Dorsolateral prefrontal cortex (tissue), 122 donors: ENCODE measurements at places on chromosomes 11 and 22. TPM values are rescaled to one million over a fixed set of nuclear protein-coding genes. Genes with fewer than 3 reads are reported as not detected.
A peak's percentile ranks its signal among the peaks of the same experiment; 100 is the strongest.

GRCh38 chr11:27894552-27894951 lies 194.3 kb upstream of the BDNF start:
- no peak for DNase-seq

- DNase-seq = no peak
These were observed 765.1 kb downstream of the KCNA4 start for GRCh38 chr11:29251738-29252137.

DNA sequence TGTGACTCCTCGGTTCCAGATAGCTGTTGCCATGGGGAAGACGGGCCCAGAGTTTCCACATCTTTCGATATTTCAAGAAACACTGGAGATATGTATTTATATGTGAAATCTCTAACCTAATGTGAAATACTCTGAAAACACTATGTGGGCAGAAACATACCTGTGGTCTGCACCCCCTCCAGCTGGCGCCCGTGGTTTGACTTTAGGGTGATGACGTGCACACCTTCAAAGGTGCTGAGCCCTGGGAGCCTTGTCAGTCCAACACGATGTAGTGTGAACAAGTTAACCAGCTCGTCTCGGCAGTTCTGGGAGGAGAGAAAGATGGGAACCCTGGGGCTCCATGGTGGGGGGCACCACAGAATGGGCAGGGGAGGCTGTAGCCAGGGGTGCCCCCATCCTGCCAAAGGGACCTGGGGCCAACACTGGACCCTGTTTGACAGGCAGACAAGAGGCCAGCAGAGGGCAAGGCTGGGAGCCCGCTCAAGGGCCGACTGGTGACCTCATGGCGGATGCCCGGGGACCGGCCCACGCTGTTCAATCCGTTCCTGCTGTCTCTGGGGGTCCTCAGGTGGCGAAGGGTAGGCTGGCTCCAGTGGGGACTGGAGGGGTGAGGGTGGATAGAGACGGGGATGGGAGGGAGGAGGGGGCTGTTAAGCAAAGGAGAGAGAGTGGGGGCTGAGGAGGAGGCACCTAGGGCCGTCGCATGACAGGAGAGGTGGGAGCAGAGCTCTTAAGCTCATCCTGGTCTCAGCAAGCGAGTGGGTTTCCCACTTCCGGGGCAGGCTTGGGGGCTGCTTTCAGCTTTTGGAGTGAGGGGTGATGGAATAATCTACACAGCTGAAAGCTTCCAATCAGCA lies 43.8 kb downstream of the TRIOBP start:
- no peak for DNase-seq

- DNase-seq = no peak
These were observed 301.1 kb downstream of the SHANK2 start for GRCh38 chr11:70951139-70951804.

DNA sequence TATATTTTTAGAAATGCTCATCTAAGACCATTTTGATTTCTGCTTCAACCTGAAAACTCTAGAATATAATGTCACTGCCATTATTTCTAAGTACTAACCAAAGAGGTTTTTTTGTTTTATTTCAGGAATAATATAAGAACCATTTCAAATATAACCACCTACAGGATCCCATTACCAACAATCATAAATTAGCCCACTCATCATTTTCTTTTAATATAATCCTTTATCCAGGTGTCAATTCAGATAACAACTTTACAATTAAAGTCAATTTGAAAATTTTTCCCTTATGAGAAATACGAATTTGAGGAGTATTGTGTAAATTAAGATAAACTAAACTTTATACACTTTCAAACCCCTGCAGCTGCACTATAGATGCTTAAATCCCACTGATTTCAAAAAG lies 1043.0 kb upstream of the CNTN5 start:
- no peak for DNase-seq

- DNase-seq = no peak
These were observed 63.9 kb downstream of the PKNOX2 start for GRCh38 chr11:125228445-125228844.

DNA sequence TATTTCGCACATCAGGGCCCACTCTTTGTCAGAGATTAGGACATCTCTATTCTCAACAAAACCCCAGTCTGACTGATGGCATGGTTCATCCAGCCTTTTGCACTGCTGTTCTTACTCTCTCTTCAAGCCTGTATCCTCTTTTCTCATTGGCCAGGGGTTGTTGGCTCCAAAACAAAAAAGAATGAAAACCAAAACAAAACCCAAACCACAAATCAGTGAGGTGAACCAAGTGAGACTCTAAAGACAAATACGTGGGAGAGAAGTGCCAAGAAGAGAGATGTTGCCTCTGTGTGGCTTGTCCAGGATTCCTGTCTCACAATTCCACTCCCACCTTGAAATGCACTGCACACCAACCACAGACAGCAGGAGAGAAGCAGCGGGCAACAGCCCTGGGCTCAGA lies 278.9 kb upstream of the NARS2 start:
- no peak for DNase-seq

DNA sequence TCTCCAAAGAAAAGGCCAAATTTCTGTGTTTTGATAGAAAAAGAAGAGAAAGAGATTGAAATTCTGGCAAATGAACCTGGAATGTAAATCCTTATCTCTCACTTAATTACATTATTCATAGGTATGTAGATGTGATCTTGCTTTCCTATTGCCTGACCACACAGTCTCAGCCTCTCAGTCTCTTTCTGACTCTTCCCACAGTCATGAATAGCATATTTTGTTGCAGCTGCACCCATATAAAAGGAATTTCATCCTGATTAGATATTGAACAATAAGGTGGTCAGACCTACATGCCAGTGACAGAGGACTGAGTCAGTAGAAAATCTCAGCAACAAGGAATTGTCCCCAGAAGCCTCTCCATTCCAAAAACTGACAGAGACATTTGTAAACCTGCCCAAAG lies 62.9 kb upstream of the LRRC4C start:
- no peak for DNase-seq

DNA sequence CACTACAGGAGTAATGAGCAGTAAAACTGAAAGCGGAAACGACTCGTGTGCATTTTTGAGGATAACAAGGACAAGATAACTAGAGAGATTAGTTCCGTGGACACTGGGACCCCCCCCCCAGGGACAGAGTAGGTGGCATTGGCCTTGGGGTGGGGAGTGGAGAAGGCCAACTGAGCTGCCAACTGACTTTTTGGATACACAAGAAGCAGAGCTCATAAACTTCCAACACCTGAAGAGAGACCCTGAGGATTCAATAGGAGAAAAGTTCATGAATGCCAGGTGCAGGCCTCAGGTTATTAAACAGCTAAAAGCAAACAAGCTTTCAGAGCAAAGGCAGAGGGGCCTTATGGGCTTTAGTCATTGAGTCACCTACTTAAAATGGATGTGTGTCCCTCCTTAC lies 17.6 kb upstream of the PRSS23 start:
- no peak for DNase-seq

DNA sequence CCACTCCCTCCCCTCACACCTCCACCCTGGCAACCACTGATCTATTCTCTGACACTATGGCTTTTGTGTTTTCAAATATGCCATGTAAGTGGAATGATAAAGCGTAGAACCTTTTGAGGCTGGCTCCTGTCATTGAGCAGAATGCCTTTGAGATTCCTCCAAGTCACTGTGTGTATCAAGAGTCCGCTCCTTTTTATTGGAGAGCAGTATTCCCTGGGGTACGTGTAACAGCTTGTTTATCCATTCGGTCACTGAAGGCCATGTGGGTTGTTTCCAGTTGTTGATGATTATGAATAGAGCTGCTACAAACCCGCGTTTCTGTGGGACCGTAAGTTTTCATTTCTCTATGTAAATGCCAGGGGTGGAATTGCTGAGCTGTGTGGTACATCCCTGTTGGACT lies 10.3 kb downstream of the TP53I11 start:
- DNase-seq = no peak

- DNase-seq = no peak
These were observed 364.0 kb downstream of the MN1 start for GRCh38 chr22:27437570-27437969.

DNA sequence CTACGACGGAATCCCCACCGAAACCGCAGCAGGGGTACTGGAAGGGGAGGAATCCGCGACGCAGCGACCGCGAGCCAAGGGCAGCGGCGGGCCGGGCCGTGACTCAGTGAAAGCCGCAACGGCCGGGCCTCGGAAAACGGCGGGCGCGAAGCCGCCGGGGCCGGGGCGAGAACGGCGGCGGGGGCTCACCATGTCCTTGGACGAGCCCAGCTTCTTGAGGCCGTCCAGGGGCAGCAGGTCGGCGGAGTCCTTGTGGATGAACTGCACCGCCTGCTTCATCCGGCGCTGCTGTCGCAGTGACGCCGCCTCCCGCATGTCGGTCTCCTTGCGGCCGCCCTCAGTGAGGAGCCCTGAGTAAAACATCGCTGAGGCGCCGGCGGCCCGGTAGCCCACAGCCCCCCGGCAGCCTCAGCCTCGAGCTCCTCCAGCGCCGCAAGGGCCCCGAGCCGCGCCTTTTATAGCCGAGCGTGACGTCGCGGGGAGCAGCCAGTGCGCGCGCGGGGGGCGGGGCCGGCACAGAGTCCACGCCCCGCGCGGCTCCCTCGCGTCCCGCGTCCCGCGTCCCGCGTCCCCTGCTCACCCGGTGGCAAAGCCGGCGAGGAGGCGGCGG lies at the start of gene NRIP3:
NRIP3 (minus strand) TSS at position 429 of the 610 bp plus-strand sequence; CDS start at position 363, 66 bp downstream.
- DNase-seq = peak; percentile 69

GRCh38 chr11:114291842-114292680 lies 4.1 kb upstream of the NNMT start:
- DNase-seq = no peak

FAM83F gene
- total RNA-seq = 0.12 TPM

KDM2A gene
- 76.3 TPM for total RNA-seq

MRGPRE gene
- total RNA-seq = 0.47 TPM

ELF5 gene
- not detected for total RNA-seq

XKR3 gene
- not detected for total RNA-seq

DEPDC5 gene
- total RNA-seq = 42.9 TPM

UBQLN3 gene
- total RNA-seq = 0.33 TPM
